ENCODE measurements at places on chromosomes 4 and X.

DNA sequence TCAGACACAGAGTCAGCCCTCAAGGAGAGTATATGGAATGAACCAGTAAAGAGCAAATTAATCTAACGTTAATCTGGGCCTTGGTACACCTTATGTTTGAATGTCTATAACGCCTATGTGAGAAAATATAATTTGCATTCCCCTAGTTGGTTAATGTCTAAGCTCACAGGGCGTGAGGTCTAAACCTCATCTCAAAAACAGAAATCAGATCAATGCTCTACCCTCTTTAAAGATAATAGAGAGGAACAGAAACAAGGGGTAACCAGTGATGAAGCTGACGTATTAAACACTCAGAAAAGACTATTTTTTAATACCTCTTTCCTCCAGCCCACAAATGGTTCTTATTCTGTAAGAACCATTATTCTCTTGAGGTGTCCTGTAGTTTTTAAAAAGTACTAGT is 369.2 kb upstream of the NOCT start:
- no peak for DNase-seq

DNA sequence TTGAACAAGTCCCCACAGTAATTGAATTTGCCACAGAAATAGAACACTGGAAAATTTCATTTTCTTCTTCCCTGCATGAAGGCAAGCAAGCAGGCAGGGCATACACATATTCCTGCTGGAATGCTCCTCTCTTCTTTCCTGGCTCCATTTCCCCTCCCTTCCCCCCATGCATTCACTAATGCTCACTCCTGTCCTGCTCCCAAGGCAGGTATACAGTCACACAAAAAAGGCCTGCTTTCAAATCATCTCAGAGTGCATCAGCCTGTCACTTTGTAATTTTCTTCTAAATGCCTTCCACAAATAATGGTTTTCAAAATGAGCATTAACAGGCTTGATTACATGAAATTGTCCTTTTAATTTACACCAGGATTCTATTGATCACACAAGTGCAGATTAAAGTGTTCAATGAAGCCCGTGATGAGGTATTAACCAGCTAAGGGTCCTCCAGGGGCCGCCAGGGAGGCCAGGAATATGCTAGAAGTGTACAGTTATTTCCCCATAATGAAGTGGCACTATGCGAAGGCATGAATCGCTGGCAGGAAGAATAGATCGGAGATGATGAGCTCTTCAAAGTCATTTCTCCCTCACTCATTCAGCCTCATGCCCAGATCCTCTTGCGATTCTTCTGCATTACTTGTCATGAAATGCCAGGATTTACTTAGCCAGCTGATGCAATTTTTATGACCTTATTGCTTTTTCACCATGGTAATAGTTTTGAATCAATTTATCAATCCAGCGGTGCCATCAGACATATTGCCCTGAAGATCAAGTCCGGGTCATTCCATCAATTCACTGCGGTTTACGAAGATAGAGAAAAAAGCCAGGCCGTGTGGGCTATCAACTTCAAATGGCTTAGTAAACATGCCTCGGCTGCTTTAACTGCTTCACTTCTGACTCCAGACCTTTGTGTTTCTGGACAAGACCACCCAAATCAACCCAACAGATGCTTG is 243.5 kb downstream of the GPAT3 start:
- DNase-seq = no peak

DNA sequence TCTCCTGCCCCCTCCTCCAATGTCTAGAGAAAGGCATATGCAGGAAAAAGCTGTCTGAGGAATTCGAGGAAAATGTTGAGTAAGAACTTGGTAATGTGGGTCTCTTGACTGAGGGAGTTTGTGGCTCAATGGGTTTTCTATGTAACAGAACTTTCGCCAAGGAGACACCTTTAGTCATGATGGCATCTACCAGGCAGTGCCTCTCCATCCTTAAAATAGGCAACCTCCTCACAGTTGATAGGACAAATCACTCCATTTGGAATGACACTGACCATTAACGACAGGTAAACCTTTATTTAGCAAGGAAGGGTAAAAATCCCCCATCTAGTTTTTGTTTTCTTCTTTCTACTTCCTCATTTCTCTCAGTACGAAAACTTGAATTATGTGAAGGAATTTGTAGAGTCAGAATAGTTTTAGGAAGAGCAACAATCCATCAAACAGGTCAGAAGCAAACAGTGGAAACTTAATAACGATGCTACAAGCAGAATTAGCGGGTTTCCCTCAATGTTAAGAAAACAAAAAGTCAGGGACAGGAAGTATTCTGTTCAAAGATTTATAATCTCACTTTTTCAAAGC is 2.7 kb downstream of the GSX2 start:
- DNase-seq = no peak

DNA sequence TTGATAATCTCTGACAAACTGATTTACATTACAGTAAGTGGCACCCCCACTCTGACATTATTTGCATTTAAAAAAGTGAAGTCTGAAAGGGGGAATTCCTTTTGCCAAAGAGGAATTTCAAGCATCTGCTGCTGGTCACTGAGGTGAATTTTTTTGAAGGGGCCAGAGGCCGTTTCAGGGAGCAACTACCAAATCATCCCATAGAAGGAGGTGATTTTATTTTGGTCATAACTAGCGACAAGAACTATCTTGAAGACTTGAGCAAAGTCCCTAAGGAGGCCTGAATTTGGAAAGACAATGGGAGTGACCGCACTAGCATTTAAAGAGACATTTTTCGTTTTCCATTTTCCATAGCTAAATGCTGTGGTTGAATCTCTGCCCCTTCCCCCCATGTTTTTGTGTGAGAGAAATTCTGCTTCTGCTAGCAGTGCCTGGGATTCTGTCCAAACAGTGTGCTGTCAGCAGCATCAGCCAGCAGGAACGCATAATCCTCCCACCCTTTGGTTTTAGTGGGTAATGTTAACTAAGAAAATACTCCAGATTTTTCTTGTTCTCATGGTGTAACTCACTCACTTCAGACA is 110.1 kb upstream of the MED14 start:
- DNase-seq = no peak

DNA sequence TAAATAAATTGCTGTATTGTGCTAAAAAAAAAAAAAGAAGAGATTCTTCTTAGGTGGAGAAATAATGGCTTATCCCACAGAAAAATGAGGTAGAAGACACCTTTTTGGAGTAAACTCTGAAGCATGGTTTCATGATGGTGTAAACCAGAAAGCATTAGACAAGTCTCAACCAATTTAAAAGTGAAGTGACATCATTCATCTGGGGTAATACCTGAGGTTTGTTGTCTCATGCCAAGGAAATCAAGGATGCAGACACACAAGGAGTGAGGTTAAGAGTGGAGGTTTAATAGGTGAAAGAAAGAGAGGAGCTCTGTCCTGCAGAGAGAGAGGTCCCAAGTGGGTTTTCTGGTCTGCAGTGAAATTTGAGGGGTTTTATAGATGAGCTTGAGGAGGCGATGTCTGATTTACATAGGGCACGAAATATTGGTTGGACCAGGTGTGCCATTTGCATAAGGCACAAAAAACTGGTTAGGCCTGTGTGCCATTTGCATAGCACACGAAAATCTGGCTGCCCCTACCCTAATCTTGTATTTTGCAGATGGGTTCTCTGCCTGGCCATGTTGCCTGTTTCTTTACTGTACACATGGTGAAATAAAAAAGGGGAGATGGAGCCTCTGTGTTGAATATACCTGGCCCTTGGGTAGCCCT is 25.0 kb upstream of the CWH43 start:
- peak; percentile 5 for DNase-seq

Measured in NCI-H1092 treated with DMSO at 0.1 percent for 48 hours (cell line).